Right atrium auricular region (tissue), 2 donors: ENCODE measurements at places on chromosomes 7 and 10. TPM values are rescaled to one million over a fixed set of nuclear protein-coding genes. Genes with fewer than 3 reads are reported as not detected.

Gene PNLIPRP1
- total RNA-seq: not detected

Gene CARD11
- 0.22 TPM for total RNA-seq

Gene CXCL12
- total RNA-seq: 53.8 TPM

Gene DHX32
- 25.1 TPM for total RNA-seq

Gene SSC4D
- 0.35 TPM for total RNA-seq

Gene MBL2
- total RNA-seq: not detected

Gene ABCA13
- not detected for total RNA-seq

Gene TMEM139
- 12.3 TPM for total RNA-seq

Gene STK31
- 0.33 TPM for total RNA-seq

Gene ZPBP
- not detected for total RNA-seq

Gene ERVW-1
- total RNA-seq: not detected

Gene NME8
- not detected for total RNA-seq

Gene NAMPT
- total RNA-seq: 143 TPM

Gene TDRD1
- 1.1 TPM for total RNA-seq

Gene PLA2G12B
- 4.2 TPM for total RNA-seq

Gene PRSS2
- total RNA-seq: 0.51 TPM

Gene MRPS24
- 171 TPM for total RNA-seq

Gene HOXA9
- not detected for total RNA-seq

Gene AFAP1L2
- 6.3 TPM for total RNA-seq

Gene HDAC9
- total RNA-seq: 28.0 TPM

Gene TFEC
- 1.9 TPM for total RNA-seq

Gene MEOX2
- total RNA-seq: 4.5 TPM

Gene CH25H
- 0.98 TPM for total RNA-seq

Gene SHTN1
- 4.8 TPM for total RNA-seq

Gene GPR141
- total RNA-seq: not detected

Gene KCNMA1
- total RNA-seq: 3.5 TPM

Gene CTAGE6
- total RNA-seq: not detected

Gene HOXA10
- not detected for total RNA-seq

Gene RPEL1
- not detected for total RNA-seq

Gene C10orf95
- not detected for total RNA-seq

Gene ZC3HAV1
- 15.2 TPM for total RNA-seq

Gene GBX1
- not detected for total RNA-seq

Gene EPHA1
- 0.71 TPM for total RNA-seq

Gene VGF
- total RNA-seq: not detected

Gene OR9A2
- total RNA-seq: not detected

Gene LAMB4
- not detected for total RNA-seq

Gene GPNMB
- total RNA-seq: 137 TPM

Gene PVRIG
- not detected for total RNA-seq

Gene GSTO2
- 0.63 TPM for total RNA-seq

Gene AKR1B15
- not detected for total RNA-seq

Gene OIT3
- 0.67 TPM for total RNA-seq

Gene AGAP5
- total RNA-seq: 1.9 TPM

Gene PRLHR
- not detected for total RNA-seq

Gene DKK1
- not detected for total RNA-seq

Gene GPR15LG
- total RNA-seq: not detected

Gene GSAP
- 13.5 TPM for total RNA-seq

Gene ARID5B
- 53.4 TPM for total RNA-seq
